ENCODE measurements at places on chromosomes 6 and 20.

GRCh38 chr20:23048283-23049200, 930 bp downstream of the THBD start:
- peak; percentile 78 for DNase-seq

DNA sequence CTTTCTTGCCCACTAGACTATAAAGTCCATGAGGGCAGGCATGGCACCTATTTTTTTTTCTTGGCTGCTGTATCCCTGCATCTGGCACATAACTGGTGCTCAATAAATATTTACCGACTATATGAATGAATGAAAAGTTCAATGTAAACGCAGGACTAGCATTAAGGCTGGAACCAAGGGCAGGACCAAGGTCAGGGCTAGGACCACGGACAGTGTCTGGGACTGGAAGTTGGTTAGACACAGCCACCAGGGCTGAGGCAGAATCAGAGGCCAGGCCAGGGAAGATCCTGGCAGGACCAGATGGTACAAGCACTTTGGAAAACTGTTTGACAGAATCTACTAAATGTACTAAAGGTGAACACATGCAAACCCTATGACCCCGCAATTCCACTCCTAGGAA, 3.7 kb downstream of the TNXB start:
- DNase-seq, result no peak

- no peak for DNase-seq
Measured at GRCh38 chr6:1228754-1229191, 83.1 kb upstream of the FOXQ1 start.

DNA sequence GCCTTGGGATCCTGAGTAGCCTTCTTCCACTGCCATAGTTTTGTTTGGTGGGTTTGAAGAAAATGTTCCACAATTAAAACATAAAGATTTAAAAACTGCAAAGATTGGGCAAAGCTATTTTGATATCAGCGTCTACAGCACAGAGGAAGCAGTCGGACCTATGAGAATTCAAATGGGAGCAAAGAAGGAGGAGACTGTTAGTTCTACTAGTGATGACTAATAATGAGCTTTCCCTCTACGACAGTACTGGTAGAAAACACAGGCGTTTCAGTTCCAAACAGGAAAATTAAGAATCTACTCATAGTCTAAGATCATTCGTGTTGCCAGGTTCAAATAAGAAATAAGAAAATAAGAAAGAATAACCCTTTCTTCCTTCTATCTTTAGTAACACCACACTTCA, 121.2 kb downstream of the INSM1 start:
- no peak for DNase-seq

DNA sequence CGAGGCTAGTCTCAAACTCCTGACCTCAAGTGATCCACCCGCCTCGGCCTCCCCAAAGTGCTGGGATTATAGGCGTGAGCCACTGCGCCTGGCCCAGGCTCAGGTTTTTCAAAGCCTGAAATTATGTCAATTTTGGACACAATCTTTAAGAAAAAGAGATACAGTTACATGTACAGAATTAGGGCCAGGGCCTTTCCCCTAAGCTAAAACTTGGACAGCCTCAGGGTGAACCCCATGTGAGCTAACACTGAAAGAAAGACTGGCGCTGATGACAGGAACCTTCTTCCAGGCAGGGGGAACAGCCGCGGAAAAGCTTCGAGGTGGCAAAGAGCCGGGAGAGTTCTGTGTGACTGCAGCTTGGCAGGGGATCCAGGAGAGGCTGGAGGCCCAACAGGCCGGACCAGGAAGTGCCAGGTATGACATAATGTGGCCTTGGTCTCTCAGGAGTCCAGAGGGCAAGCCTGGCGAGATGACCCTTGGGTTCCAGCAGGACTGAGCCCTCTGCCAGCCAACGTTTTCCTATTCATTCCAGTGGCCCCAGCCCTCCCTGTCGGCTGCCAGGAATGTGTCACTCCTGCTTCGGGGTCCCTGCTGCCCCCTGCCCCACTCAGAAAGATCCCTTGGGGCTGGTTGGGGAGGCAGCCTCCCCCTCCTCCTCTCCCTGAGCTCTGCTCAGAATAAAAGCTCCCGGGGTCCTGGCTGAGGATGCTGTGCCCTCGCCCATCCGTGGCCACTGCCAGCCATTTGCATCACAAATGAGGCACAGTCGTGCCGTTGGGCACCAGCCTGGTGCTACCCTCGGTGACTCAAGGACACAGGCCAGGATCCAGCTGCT, 37.3 kb downstream of the RBM38 start:
- DNase-seq, result no peak

GRCh38 chr20:12086359-12086758, 168.7 kb downstream of the BTBD3 start:
- DNase-seq, result no peak

DNA sequence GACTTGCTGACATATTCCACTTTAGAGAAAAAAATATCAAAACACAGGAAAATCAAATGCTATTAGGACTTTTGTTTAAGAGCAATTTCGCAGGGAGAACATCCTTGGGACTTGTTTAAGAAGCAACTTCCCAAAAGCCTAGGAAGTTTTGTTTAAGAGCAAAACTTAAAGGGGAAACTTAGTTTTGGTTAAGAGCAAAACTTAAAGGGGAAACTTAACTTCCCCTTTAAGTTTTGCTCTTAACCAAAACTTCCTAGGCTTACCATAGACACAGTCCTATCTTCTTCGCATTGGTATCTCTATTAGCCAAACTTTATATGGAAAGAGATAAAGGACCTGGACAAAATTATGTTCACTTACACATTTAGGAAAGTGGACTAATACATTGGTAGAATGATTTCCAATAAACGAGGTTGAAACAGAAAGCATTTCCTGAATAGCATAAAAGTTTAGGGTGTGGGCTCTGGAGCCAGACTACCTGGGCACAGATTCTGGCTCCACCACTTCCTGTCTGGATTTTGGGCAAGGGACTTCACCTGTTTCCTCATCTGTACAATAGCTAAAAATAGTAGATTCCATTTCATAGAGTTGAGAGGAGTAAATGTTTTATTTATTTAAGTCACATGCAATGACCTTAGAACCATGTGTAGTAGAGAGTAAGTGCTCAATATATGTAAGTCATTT, 15.7 kb downstream of the PAQR8 start:
- DNase-seq, result no peak

DNA sequence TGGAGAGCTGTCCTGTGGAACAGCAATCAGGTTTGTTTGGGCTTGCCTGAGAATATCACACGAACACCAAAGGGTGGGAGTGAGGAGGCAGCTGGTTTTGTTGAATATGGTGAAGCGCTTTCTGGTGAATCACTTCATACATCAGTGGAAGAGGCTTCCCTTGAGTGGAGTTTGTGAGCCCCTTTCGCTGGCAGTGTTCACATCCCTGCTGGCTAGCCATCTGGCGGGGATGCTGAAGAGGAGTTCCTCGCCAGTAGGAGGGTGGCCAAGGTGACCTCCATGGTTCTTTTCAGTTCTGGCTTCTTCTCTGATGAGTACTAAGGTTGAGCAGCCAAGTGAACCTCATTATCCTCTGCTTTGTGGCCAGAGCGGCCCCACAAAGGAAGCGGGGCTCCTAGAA, 37.7 kb upstream of the RNF8 start:
- no peak for DNase-seq

DNA sequence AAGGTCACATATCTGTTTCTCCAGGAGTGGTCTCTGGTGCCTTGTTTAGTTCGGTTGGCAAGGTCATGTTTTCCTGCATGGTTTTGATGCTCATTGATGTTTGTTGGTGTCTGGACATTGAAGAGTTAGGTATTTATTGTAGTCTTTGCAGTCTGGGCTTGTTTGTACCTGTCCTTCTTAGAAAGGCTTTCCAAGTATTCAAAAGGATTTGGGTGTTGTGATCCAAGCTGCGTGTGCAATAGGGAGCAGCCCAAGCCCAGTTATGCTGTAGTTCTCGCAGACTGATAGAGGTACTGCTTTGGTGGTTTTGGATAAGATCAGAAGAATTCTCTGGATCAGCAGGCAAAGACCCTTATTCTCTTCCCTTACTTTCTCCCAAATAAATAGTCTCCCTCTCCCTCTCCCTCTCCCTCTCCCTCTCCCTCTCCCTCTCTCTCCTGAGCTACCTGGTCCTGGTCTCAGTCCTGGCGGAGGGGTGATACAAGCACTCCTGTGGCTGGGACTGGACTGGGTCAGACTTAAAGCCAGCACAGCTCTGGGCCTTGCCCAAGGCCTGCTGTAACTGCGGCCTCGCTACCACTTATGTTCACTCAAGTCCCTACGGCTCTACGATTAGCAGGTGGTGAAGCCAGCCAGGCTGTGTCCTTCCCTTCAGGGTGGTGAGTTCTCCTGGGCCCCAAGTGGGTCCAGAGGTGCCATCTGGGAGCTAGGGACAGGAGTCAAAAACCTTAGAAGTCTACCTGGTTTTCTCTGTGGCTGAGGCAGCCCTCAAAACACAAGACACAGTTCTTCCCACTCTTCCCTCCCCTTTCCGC, 27.3 kb upstream of the GRM4 start:
- DNase-seq, result no peak

- DNase-seq, result no peak
Measured at GRCh38 chr6:74577619-74578018, 628.2 kb downstream of the COL12A1 start.

DNA sequence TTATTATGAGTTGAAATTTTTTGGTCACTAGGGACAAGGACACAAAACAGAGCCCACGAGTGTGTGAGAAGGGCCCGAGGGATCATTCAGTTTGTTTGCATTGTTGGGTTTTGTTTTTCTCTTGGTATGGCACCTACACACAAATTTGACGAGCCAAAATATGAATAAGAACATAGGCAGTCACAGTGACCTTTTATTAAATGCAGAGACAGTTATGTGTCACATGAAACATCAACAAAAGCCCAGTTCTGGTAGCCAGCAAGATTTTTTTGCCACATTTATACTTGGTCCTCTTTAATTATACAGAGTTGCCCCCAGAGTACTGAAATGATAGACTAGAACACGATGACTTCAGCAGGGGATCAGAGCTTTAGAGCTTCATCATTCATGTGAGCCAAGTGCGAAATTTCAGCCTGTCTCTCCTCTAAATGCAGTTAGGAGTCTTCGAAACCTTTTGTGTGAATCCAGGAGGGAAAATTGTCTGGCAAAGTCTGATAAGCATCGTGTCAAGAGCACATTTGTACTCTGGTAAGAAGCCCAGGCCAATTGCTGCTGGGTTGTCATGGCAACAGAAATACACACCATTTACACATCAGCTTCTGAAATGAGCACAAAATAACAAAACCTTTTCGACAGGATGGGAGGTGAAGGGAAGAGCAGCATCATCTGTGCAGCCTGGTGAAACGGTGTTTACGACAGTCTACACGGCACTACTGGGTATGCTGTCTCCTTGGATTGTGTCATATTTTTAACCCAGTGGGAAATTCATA, 79.2 kb upstream of the RIPOR2 start:
- no peak for DNase-seq

DNA sequence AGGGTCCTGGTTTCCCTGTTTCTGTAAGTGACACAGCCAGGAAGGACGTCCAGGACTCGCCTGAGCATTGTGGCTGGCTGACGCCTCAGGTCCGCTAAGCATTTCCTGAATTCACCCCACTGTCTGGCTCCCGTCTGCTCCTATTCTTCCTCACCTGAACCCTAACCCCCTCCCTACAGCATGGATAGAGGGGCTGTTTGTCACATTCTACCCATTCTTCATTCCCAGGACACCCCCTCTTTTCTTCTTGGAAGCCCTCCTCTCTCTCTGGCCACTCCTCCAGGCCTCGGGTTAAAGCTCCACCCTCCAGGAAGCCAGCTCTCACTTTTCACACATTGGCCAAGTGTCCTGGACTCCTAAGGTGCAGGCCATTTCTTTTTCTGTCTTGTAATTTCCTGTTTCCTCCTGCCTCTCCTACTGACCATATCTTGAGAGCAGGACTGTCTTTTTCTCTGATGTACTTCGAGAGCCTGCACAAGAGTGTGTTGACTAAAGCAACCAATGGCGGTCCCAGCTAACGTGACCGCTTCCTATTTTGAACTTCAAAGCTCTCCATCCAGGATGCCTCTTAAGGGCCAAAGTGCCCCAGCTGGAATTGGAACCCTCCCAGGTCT, 24.2 kb upstream of the MYMX start:
- DNase-seq, result no peak

DNA sequence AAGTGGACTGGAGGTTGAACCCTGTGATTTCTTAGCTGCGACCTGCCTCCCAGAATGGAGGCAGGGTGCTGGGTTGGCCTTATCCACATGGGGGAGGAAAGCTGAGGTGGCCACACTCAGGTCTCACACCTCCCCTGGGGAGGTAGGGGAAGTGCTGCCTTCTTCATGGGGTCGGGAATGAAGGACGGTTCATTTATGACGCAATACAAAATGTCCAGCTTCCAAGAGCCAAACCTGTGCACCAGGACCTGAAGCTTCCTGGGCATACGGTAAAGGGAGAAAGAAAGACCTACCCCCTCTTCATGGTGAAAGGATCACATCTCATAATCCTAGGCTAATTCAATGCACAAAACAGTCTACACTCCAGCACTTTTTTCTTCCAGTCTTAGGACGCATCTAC, 150.6 kb upstream of the CDYL start:
- no peak for DNase-seq
